ENCODE measurements at places on chromosomes 2 and 18. TPM values are rescaled to one million over a fixed set of nuclear protein-coding genes. Genes with fewer than 3 reads are reported as not detected.

C2orf92 gene
- 3.3 TPM for polyA plus RNA-seq

RAD51AP2 gene
- not detected for polyA plus RNA-seq

CHRND gene
- not detected for polyA plus RNA-seq

ABCG5 gene
- polyA plus RNA-seq = not detected

ZCCHC2 gene
- 5.5 TPM for polyA plus RNA-seq

- DNase-seq = no peak
Observed at GRCh38 chr2:23091900-23092299, 293.1 kb upstream of the KLHL29 start.

- no peak for DNase-seq
Observed at GRCh38 chr2:26670171-26670570, 22.4 kb upstream of the KCNK3 start.

DNA sequence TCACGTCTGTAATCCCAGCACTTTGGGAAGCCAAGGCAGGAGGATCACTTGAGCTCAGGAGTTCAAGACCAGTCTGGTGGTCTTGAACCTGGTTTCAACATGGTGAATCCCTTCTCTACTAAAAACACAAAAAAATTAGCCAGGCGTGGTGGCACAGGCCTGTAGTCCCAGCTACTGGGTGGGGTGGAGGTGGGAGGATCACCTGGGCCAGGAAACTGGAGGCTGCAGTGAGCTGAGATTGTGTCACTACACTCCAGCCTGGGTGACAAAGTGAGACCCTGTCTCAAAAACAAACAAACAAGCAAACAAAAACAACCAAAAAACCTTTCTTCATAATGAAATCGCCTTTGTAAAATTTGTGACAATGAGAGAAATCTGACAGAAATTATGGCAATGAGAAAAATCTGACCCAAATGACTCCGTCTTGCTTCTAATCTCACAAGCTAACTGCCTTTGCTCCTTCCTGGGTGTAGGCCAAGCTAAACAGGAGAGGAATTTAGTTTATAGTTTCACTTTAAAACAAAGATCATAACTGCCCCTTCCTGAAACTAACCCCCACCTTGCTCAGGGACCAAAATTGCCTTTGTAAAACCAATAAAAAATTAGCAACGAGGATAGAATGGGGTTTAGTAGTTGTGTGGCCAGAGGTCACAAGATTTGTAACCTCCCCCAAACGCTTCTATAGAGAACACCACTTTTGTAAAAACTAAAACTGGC, 60.7 kb upstream of the KIF5C start:
- DNase-seq = peak; percentile 30

DNA sequence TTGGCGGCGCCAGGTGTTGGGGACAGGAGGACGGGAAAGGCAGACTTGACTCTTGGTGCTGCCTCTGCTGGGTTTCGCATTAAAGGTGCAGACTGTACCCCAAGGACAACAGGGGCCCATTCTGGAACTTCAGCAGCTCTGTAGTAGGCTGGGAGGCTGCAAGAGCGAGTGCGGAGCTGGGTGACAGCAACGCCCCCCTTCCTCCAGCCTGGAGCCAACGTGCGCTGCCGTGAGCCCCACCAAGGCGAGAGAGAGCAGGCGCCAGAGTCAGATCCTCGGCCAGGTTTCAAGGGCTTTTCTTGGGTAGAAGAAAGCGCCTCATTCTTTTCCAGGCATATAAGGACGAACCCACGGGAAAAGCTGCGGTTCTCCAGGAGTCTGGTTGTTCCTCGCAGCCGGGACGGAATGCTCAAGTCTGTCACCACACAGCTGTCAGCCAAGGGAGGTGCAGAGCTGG, 1.9 kb downstream of the DOK6 start:
- peak; percentile 44 for DNase-seq

GRCh38 chr2:150538651-150539201, 51.3 kb upstream of the RND3 start:
- no peak for DNase-seq

DNA sequence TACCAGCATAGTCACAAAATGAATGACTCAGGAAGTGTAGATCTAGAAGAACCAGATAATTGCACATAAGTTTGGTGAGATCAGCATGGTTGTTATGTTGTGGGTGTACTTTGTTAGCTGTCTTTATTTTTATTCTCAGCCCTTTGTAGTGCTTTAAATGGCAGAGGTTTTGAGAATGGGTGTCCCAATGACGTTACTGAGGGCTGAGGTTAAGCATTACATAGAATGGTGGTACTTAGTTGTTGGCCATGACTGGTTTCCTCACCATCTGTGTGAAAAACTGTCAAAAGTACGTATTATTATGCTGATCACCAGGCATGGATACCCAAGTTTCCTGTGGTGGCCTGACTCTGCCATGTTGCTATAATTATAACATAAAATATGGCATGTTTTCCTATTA, 165.8 kb downstream of the UBE2E3 start:
- no peak for DNase-seq

GRCh38 chr2:33595385-33595784, 3.7 kb downstream of the FAM98A start:
- no peak for DNase-seq
